ENCODE measurements at places on chromosomes 7 and 10.

DNA sequence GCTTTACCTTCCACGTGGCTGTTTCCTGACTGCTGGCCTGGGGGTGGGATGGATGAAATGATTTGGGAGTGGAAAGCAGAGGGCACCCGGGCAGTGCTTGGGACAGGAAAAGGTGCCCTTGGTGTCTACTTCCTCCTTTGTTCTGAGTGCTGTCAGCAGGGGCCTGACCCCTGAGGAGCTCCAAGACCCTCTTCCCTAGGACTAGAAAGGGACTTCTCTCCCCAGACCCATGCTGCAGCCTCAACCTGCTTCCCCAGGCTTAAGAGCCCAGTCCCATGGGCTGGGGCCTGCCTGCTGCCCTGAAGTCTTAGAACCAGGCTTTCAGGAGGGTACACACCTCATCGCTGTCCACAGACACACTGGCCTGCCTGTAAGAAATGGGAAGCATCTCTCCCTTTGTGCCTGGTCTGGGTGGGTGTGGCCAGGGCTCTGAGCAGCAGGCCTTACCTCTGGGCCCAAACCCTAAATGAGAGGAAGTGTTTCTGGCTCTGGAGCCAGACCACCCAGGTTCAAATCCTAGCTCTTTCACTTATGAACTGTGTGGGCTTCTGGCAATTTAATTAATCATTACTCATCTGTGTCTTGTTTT is 12.9 kb downstream of the CDH23 start:
- DNase-seq, result no peak

DNA sequence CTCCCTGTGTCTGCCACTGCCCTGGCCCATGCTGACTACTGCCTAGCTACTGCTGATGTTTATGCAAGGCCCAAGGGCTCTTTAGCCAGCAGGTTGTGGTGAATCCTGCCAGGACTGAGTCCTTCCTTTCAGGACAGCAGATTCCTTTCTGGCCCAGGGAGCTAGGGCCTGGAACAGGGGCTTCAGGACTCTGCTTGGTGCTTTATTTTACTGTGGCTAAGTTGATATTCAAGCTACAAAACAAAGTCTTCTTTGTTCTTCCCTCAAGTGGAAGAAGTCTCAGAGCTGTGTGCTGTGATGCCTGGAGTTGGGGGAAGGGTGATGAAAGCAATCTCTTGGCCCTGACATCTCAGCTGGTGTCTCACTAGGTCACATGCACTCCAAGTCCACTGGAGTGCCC is 66.2 kb upstream of the NME8 start:
- DNase-seq, result no peak

- no peak for DNase-seq
Observed at GRCh38 chr7:122136639-122137245, 7.3 kb downstream of the AASS start.

DNA sequence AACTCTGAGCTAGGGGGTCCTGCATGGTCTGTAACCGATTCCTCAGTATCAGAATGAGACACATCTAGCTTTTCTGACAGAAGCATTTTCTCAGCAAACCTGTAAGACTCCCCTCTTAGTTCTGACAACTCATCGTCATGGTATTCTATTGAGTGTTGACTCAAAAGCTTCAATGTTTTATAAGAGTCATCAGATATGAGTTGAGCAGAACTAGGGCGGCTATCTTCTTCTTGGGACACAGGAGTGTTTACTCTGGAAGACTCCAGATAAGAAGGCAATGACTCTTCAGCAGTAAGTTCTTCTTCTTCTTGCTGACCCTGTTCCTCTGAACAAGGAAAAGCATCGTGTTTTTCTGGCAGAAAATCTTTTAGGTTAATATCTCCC is 167.0 kb upstream of the CCDC6 start:
- no peak for DNase-seq

- DNase-seq, result no peak
Observed at GRCh38 chr10:43230909-43231522, 35.8 kb downstream of the RASGEF1A start.

All from smooth muscle cell of the brain vasculature (primary cell).